Osteoblast (primary cell): ENCODE measurements at places on chromosomes 7 and 10. TPM values are rescaled to one million over a fixed set of nuclear protein-coding genes. Genes with fewer than 3 reads are reported as not detected.

The KCNIP2 gene
- 0.88 and 1.4 TPM in 2 replicates for total RNA-seq

GRCh38 chr7:2288503-2288902 lies 25.7 kb downstream of the SNX8 start:
- H3K27me3 ChIP-seq = no peaks in the 10 kb centered on the region
- H3K4me3 ChIP-seq = no peak overlapping the region
- no peak overlapping the region for H3K27ac ChIP-seq

DNA sequence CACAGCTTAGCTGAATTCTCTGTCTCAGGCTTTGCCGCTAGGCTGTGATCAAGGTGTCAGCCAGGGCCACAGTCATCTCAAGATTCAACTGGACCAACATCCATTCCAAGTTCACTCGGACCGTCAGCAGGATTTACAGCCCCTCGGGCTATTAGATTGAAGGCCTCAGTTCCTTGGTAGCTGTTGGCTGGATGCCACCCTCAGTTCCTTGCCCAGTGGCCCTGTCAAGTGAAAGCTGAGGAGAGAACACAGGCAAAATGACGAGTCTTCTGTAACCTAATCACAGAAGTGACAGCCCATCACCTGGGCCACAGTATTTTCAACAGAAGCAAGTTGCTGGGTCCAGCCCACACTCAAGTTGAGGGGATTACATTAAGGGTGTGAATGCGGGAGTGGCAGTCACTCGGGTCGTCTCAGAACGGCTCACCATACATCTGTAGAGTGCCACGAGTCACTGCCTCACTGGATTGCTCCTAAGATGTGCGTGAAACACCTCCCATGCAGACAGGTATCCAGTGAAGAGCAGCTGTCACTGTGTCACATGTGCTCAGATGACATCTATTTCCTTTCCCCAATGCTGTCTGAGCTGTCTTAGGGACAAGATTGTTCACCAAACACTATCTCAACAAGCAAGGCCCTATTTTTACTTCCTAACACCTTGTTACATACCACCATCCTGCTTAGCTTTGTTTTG lies 78.9 kb upstream of the PRLHR start:
- DNase-seq = no peak
- H3K27ac ChIP-seq = no peak overlapping the region
- no peaks in the 10 kb centered on the region for H3K36me3 ChIP-seq
- peaks cover 5% of the 10 kb centered on the region for H3K4me1 ChIP-seq

GRCh38 chr7:73876973-73877372 lies 16.0 kb downstream of the TMEM270 start:
- DNase-seq = no peak
- no peaks in the 10 kb centered on the region for H3K36me3 ChIP-seq
- H3K4me3 ChIP-seq = no peak overlapping the region

GRCh38 chr10:21526860-21527597 lies 1.5 kb upstream of the SKIDA1 start:
- no peaks in the 10 kb centered on the region for H3K27me3 ChIP-seq
- peak overlapping the region; percentile 82 for H3K27ac ChIP-seq
- H3K36me3 ChIP-seq = no peaks in the 10 kb centered on the region
- DNase-seq = peak; percentile 92

DNA sequence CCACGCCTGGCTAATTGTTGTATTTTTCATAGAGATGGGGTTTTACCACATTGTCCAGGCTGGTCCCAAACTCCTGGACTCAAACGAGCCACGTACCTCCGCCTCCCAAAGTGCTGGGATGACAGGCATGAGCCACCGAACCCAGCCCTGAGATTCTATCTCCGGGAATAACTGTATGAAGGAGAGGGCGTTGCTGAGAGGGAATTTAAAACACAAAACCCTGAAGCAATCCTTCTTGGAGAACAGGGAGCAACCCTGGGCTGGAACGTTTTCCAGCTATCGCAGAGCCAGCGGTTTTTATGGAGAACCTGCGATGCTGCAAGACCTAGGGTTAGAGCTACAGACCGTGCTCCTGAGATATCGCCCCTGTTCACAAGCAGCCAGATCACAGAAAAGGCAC lies 144.6 kb downstream of the PRKAG2 start:
- H3K27me3 ChIP-seq = no peaks in the 10 kb centered on the region
- peaks cover 26% of the 10 kb centered on the region for H3K4me1 ChIP-seq
- DNase-seq = no peak
- H3K4me3 ChIP-seq = no peak overlapping the region
- H3K36me3 ChIP-seq = no peaks in the 10 kb centered on the region

GRCh38 chr10:60660625-60661024 lies 117.7 kb upstream of the CDK1 start:
- H3K4me3 ChIP-seq = no peak overlapping the region
- DNase-seq = no peak
- H3K27me3 ChIP-seq = no peaks in the 10 kb centered on the region
- H3K4me1 ChIP-seq = peaks cover 7% of the 10 kb centered on the region
- H3K27ac ChIP-seq = no peak overlapping the region
